ENCODE measurements at places on chromosomes 5 and 9. TPM values are rescaled to one million over a fixed set of nuclear protein-coding genes. Genes with fewer than 3 reads are reported as not detected.

DNA sequence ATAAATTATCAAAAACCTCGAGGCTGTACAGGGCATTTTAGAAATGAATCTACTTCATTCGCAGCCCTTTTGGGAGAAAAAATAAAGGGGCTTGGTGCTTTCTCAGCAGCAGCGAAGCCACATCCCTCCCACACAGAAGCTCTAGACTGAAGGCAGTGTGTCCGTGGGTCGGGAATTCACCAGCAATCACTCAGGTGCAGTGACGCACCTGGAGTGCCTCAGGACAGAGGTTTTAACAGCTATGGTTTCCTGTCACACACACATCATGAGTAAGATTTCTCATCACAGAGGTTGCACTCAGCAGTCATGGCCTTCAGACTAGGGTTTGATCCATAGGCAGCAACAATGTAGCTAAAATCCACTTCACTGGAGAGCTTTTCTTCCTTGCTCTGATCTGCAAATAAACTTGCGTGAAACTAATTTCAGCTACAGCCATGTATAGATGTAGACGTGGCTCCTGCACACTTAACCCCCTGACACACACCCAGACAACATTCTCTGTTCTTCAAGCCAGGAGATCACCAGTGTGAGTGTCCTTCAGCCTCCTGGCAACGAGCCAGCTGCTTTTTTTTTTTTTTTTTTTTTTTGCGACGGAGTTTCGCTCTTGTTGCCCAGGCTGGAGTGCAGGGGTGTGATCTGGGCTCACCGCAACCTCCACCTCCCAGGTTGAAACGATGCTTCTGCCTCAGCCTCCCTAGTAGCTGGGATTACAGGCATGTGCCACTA lies 34.8 kb downstream of the DYNC2I2 start:
- DNase-seq, result no peak

DNA sequence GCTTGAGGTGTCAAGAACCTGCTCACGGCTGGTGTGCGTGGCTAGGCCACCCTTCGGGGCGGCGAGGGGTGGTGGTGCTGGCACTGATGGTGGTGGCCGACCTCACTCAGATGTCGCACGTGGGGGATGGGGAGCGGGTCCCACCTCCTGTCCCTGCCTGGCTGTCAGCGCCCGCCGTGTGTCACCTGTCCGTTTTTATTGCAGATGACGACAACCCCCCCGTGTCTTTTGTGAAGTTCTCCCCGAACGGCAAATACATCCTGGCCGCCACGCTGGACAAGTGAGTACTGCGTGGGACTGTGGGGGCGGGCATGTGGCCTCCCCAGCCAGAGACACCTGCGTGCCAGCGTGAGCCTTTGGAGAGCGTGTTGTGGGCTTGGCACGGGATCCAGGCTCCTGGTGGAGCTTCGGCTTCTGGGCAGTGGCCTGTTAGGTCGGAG lies 10.1 kb downstream of the RNU6ATAC start:
- no peak for DNase-seq

GRCh38 chr5:63911871-63912270 lies 50.4 kb downstream of the HTR1A start:
- no peak for DNase-seq

- DNase-seq, result peak; percentile 7
These were observed 25.2 kb upstream of the FRMD3 start for GRCh38 chr9:83563360-83563759.

DNA sequence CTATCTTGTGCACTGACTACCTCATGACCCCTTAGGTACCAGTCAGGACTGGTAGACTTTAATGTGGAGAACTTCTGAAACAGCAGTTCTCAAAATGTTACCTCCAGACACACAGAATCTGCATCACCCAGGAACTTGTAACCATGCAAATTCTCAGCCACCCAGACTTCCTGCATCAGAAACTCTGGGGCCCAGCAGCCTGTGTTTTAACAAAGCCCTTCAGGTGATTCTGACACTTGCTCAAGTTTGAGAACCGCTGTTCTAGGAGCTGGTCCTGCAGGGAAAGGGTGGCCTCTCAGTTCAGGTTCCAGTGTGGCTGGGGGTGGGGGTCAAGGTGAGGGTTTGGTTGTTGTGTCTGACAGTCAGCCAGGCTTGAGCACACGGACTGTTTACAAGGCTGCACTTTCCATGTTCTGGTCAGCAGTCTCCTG lies 28.4 kb downstream of the ZFP62 start:
- no peak for DNase-seq

DNA sequence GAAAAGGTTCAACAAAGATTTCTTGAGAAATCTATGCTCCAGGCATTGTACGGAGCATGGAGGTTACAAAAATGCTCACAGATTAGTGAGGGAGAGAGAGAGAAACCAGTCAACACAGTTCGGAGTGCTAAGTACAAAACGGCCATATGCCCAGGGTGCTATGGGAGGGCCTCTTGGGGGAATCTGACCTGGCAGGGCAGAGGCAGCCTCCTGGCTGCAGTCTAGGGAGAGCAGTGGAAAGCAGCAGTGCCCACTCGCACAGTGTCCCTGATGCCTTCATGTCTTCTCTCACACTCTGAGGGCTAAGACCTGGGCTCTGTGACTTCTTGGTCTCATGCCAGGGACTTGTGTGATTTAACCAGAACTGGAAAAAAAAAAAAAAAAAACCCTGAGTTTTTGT lies 29.8 kb upstream of the SMC5 start:
- no peak for DNase-seq

- no peak for DNase-seq
These were observed 98.8 kb upstream of the PCA3 start for GRCh38 chr9:76665458-76665857.

Gene AQP3
- not detected for total RNA-seq

Gene PHF24
- 25.6 TPM for total RNA-seq

Measured in occipital lobe (tissue), 3 donors.